ENCODE measurements at places on chromosomes 13 and 19.

- no peak for DNase-seq
These were observed 27.1 kb downstream of the SUGP2 start for GRCh38 chr19:19006213-19006612.

DNA sequence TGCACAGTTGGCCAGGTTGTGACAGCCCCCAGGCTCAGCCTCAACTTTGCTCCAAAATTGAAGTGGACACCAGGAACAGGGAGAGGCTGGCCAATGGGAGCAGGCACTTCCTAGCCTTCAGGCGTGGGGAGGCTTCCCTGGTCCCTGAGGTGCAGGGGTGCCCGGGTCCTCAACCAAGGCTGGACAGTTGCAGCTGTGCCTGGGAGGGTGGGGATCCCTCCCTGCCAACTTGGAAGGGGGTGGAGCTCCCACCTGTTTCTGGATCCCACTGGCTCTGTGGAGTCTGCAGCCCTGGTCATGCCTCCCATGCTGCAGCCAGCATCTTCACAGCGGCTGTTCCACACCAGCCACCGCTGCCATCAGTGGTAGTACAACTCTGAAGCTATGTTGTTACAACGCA is 502.8 kb upstream of the SLITRK5 start:
- no peak for DNase-seq

DNA sequence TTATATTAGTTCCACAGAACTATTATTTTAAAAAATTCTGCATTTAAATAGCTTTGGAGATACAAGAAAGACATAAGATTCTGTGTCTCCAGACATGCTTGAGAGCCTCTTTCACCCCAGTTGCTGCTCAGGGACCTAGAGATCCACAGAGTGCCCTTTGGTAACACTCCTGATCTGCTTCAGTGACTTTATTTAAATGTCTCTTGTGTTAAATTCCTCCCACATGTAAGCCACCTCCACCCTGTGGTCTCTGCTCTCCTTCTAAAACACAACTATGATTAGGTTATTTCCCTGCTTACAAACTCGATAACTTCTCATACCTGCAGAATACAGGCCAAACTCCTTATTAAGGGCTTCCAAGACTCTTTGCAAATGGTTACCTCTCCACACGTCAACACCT is 141.0 kb downstream of the RFC3 start:
- DNase-seq, result no peak

DNA sequence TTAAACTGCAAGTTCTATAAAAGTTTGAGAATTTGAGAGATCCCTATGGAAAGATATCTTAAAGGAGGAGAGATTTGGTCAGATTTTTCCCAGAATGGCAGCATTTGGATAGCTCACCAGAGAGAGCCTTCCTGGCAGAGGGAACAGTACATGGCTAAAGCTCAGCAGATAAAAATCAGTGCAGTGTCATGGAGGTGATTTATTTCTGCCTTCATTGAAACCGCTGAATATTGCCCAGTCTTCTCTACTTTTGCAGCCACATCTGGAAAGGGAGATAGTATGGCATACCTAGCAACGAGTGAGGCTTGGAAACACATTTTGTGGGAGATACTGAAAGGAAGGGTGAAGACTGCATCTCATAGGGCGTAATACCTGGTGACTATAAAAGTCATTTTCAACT is 155.2 kb downstream of the RFC3 start:
- no peak for DNase-seq

DNA sequence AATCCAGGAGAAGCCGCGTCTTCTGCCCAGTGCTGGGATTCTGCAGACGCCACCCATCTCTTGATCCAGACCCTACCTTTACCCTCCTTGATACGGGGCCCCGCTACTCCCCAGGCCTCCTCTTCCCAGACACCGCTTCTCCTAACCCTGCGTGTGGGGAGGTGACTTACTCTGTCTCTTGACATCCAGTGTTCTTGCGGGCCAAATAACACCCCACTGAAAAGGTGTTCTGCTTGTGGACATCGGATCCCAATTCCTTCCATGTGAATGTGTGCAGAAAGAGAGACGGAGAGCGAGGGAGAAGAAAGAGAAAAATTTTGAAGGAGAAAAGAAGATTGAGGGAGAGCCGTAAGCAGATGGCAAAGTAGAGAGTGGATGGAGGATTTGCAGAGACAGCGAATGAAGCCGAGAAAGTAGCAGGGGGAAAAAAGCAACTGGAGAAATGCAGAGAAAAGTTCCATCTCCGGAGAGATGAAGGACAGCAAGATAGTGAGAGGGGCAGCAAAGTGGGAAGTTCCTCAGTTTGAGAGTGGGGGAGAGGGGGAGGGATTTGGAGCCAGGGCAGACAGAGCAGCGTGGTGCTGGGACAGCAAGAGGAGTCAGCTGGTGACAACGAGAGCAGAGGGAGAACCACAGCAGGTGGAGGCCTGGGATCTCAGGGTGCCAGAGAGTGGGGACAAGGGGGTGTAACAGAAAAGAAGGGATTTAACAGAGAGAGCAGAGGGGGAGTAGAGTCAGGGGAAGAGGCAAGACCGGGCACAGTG is 814 bp downstream of the ZNF480 start:
- DNase-seq, result no peak

GRCh38 chr19:33197591-33198000 is 3.5 kb downstream of the LRP3 start:
- no peak for DNase-seq
